ELF-1 (cell line): ENCODE measurements at places on chromosomes 5 and 9.
A peak's percentile ranks its signal among the peaks of the same experiment; 100 is the strongest.

- no peak for DNase-seq
Observed at GRCh38 chr9:85215961-85216360, 525.8 kb downstream of the AGTPBP1 start.

- no peak for DNase-seq
Observed at GRCh38 chr9:137491735-137492432, 32.8 kb upstream of the NSMF start.

DNA sequence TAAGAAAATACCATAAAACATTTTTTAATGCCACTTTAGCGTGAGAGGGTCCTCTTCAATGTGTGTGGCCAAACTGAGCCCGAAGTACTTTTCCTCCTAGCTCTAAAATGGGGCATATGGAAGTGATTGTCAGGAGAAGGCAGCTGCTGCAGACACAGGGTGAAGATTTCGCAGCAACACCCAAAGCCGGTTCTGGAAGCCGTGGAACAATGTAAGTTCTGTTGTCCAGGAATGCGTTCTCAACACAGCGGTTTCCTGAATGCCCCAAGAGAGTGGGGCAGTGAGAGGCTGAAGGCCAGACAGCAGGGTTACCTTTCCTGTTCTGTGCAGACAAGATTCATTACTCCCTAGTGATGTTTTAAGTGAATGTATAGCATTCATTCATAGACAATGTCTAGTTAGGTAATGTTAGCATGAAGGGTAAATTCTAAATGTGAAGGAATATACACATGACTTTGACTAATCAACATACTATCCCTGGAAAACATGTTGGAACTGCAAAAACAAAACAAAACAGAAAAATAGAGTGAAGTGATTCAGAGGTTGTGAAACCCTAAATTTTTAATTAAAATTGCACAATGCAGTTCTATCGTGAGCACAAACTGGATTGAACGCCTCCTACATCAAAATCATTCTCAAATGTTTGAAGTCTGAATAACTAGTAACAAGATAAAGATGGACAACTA is 197.0 kb upstream of the SEMA6A start:
- peak; percentile 60 for DNase-seq

DNA sequence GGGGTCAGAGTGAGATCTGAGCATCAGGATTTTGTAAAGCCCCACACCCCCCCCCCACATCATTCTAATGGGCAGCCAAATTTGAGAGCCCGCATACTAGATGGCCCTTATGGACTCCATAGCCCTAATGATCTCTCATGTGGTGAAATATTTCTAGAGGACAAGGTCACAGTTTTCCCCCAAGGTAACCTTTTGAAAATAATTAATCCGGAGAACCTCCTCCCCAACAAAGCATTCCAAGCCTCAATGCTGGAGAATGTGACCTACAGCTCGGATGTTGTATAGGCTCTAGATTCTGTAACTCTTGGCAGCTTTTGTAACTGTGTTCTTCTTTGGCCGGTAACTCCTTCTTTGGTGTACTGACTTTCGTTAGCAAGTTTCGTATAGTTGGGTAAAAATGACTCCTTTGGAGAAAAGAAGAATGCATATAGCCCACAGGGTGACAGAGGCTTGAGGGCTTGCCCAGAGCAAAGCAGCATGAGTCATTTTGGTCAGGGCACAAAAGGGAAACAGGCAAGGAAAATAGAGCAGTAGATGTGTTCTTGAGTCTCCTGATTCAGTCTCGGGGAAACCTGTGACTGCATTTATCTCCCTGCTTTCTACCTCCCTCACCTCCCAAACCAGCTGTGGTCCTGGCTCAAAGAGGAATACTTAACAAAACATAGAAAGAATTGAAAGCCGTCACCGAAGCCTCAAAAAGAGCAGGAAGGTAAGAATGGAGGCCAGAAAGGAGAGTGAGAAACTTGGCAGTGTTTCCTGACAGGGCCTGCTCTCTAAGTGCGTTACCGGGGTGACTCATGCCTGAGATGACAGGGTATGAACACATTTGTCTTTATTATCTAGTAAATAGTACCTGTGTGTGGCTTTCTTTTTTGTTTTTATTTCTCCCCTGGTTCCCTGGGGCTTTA is 6.6 kb upstream of the XPA start:
- peak; percentile 21 for DNase-seq

DNA sequence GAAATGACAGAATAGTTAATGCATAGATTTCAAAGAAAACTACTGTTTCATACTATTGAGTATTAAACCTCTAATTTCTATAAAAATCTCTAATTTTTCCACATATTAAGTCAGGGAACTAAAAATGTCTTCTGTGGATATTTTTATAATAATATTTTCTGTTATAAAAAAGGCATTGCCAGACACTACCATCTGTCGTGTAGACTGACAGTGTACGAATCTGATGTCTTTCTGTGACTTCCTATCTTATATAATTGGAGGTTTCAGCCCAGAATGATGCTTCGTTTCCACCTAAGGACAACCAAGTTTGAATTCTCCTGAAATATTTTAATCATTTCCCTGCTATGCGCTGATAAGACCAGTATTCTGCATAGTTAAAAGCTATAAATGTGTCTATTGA is 456.6 kb upstream of the ARRDC3 start:
- DNase-seq, result no peak

GRCh38 chr5:12292610-12293204 is 388.5 kb upstream of the CTNND2 start:
- DNase-seq, result peak; percentile 6

DNA sequence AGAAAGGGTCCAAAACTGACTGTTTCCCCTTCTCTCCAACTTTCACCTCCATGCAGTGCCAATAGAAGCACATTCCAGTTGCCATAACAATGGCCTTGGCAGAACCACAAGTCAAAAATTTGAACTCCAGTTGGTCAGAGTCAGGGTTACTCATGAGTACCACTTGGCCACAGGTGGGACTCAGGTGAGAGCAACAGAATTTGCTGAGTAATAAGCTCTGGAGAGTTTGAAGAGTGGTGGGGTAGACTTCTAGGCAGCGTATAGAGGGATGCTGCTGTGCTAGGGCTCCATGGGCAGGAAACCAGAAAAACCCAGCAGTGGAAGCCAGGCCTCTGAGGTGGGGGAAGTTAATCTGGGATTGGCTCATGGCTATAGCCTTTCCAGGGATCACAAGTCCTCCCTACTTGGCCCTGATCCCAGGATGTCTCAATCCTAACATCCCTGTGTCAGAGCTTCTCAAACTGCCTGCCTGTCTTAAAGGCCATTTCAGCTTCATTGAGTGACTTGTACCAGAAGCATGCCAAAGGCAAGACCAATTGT is 30.2 kb downstream of the SNX18 start:
- DNase-seq, result no peak

DNA sequence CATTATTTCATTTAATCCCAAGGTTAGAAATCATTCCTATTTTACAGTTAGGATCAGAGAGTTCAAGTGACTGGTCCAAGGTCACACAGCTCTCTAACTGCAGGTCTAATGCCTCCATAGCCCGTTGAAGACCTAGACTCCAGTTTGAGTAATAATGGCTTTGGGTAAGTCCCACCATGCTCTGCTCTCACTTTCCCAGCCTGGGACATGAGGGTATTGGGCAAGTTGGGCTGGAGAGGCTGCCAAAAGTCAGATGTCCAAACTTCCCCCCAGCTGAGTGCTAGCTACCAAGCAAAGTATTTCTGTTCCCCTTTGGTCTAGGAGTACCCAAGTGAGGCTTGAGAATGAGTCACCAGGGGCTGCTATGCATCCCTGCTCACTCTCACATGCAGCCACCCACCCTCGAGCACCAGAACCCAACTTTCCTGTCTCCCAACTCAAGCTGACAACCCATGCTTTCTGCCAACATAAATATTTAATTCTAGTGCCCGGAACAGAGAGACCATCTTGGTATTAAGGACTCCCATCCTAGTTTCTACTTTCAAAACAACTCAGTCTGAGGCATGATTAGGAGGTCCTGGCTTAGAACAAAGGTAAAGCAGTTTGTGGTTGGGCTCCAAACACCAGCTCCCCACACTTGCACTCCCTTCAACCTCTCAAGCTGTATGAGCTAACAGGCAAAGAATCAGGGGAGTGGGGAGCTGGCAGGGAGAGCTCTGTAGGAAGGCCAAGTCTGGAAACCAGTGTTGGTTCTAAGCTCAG is 236.5 kb upstream of the TRIM32 start:
- peak; percentile 44 for DNase-seq

DNA sequence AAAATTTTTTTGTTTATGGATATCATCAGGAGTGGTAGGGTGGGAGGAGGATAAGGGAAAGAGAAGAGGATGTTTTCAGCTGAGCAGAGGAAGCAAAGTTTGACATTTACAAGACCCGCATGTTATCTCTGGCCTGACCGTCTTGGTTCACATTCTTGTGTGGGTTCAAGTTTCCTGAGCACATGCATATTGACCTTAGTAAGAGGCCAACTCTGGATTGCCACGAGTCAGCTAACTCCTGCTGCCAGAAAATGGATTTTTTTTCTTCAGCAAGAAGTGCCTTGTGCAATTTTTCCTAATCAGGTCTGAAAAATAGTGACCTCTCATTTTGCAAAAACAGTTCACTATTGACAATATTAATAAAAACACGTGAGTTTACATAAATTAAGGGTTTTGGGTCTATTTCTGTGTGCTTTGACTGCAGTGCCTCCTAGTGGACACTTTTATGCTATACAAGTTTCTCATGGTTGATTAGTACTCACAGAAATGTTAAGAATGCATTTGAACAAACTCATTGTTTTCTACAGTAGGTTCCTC is 27.1 kb upstream of the BASP1 start:
- peak; percentile 42 for DNase-seq

- no peak for DNase-seq
Observed at GRCh38 chr5:100842080-100842479, 61.0 kb downstream of the ST8SIA4 start.

GRCh38 chr9:38690574-38690973 is 29.4 kb downstream of the FAM240B start:
- peak; percentile 32 for DNase-seq

- no peak for DNase-seq
Observed at GRCh38 chr5:178619390-178619789, 7.5 kb downstream of the CLK4 start.
